ENCODE measurements at places on chromosomes 11 and 22.

- no peak for DNase-seq
Measured at GRCh38 chr11:107988397-107989158, 20.1 kb upstream of the CUL5 start.

DNA sequence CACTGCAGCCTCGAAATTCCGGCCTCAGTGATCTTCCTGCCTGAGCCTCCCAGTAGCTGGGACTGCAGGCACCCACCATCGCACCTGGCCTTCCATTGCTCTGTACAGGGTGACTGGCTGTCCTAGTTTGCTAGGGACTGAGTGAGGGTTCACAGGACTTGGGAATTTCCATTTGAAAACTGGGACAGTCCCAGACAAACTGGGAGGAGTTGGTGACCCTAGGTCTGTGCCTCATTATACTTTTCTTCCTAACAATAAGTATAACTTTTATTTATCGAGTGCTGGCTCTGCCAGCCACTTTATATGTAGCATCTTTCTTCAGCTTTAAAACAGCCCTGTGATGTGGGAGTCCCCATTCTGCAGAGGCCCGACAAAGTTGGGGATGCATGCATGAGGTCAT, 25.5 kb downstream of the TCP11L1 start:
- no peak for DNase-seq

DNA sequence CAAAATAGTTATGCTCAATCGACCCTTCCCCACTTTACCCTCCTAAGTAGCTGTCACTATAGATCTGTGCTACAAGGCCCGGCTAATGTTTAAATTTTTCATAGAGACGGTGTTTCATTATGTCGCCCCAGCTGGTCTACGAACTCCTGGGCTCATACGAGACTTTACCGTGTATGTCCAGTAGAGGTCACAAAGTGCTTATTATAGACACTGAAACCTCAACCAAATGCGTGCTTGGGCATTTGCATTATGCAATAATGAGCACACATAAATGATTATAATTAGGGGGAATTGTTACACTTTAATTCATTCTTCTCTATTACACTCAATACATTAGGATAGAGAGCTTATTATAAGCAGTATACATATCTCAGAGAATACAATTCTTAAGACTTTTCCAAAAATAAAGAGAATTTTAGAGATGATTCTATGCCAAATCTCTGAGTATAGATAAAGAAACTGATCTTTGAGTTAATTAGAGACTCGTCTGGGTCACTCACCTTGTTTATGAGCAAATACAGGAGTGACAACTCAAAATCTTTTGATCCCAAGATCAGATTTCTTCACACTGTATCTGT, 12.5 kb upstream of the MRPL16 start:
- DNase-seq, result peak; percentile 73

- peak; percentile 89 for DNase-seq
Measured at GRCh38 chr11:62974848-62975522, 9.8 kb downstream of the SLC22A6 start.

- DNase-seq, result no peak
Measured at GRCh38 chr22:27531782-27532530, 269.6 kb downstream of the MN1 start.

DNA sequence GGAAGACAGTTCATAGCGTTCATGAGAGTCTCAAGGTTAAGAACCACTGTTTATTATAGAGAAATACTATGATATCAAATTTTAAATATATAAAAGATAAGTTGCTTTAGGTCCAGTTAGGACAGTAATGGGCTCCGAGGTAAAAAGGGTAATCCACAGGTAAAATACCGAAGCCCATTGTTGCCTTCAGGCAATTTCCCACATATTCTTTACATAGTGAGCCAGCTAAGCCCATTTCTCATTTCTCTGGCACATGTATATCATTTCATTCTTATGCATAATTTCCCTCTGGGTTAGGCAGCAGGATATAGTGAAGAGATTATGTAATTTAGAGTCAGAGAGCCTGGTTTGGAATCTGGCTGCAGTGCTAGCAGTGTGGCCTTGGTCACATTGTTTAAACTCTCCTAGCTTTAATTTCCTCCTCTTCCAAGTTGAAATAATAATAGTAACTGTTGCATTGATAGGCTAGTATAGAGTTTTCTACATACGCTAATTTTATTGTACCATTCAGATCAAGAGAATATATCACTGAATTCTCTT, 7.6 kb upstream of the POU2AF1 start:
- peak; percentile 49 for DNase-seq

- no peak for DNase-seq
Measured at GRCh38 chr22:47122441-47123000, 360.1 kb downstream of the TBC1D22A start.

GRCh38 chr22:28937206-28938025, 54.0 kb downstream of the ZNRF3 start:
- DNase-seq, result no peak

DNA sequence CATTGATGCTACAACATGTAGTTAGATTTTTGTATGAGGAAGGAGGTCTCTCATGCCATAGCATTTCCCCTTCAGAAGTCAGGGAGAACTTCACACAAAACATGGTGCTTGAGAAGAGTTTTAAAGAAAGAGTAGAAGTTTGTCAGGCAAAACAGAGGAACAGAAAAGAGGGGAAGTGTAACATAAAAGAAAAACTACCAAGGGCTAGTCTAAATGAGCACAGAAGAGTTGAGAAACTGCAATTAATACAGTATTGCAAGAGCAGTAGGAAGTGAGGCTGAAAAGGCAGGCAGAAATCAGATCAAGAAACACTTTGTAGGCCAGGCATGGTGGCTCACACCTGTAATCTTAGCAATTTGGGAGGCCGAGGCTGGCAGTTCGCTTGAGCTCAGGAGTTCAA, 61.0 kb downstream of the FAM168A start:
- no peak for DNase-seq

DNA sequence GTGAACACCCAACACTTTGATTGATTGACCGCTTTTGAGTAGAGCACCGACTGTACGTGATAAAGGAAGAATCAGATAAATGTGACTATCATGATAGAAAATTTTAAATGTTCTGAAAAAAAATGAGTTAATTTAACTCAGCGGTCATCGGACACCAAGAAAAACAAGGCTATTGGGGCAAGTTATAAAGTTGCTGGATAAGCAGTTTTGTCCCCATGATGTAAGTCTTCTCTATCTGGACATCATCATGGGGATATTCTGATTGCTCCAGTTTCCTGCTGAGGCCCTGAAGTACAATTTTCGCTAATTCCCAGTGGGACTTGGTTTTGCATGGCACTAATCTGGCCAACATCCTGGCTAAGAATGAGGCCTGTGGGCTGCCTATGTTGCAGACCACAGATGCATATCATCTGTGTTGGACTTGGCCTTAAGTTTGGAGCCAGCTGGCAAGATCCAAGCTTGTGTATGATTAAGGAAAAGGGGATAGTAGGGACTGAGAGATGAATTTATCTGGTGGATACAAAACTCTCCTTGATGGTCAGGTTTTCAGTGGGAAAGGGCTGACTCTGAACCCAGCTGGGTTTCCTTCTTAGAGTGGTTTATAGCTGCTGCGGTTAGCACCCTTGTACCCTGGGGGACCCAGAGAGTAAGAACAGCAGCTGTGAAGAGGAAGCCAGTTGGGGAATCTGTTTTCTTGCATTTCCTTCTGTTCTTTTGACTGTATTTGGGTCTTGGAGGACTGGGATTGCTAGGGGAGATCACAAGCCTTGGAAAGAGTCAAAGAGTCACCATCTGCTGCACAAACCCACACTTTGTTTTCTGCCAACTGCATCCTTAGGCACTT, 118.3 kb downstream of the SEZ6L start:
- no peak for DNase-seq

- no peak for DNase-seq
Measured at GRCh38 chr22:39833610-39834009, 60.0 kb downstream of the ENTHD1 start.

DNA sequence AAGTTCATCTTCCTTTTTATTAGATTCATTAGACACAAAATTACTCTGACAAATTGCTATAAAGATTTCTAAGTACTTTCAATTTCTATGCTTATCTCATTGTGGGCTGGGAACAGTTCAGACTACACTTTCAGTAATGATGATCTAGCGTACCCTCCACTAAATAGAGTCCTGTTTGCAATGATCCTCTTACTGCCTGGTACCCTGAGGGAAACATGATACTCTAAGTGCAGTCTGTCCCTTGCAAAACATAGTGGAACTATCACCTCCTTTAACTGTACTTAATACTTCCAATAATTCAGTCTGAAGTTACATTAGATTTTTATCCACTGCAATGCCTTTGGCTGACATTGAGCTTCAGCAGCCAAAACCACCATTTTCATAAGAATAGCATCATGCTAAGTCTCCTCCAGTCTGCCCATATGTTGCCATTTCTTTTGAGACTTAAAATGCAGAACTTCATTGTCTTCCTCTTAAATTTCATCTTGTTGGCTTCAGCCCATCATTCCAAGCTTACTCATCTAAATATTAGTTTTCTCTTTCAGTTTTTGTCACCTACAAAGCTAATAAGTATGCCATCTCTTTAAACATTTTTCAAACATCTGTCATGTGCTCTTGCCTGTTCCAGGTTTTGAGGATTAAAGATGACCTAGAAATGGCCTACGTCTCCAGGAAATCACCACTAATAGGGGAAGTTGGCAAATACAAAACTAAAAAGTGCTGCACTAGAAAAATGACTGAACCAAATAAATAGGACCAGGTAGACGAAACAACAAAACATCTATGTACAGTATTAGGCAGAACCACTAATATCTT, 55.5 kb downstream of the PAK1 start:
- DNase-seq, result no peak

DNA sequence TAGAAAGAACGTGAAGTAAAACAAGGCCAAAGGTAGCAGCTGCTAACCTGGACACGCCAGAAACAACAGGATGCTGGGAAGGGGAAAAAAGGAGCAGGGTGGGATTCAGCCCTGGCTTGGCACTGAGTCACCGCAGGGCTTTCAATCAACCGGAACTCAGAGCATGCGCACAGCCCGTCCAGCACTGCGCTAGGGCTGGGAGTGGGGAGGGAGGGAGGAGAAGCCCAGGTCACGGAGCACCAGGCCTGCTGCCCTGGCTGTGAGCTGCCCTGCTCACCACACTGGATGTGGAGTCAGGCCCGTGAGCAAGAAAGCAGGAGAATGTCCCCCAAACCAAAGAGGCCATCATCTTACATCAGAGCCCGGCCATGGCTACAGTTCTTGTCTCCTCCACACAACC, 51.5 kb downstream of the APOL1 start:
- no peak for DNase-seq

- DNase-seq, result no peak
Measured at GRCh38 chr22:30305906-30306626, 16.8 kb upstream of the CASTOR1 start.

- DNase-seq, result no peak
Measured at GRCh38 chr11:65224930-65225278, 36.9 kb upstream of the POLA2 start.

DNA sequence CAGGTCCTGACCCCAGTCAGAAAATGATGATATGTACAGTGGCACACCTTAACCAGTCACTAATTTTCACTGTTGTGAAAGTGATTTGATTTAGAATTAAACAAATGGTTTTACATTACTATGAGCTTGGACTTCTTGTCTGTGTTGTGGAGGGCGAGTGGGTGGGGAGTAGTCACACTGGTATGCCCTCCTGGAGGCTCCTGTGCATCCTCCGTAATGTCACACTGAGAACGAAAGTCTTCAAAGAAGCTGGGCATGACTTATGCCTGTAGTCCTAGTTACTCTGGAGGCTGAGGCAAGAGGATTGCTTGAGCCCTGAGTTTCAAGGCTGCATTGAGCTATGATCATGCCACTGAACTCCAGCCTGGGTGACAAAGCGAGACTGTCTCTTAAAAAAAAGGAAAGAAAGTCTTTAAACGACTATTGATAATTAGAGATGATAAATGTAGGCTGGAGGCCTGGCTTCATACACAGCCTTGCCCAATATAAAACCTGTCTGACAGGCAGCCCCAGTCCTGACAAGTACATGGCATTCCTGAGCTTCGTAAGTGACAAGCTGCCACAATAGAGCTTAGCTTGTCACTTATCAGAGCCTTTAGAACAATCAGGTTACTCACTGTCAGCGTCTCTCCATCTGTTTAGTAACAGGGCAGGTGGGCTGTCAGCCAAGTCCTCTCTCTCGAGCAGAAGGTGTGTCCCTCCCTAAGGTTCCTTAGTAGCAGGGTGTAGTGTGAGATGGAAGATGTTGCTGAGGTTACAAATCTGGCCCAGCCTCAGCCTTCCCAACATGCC, 5.0 kb upstream of the LIMK2 start:
- DNase-seq, result peak; percentile 57

GRCh38 chr11:9861860-9862725, 198.2 kb downstream of the SWAP70 start:
- DNase-seq, result peak; percentile 70

GRCh38 chr11:34501500-34501899, 12.1 kb downstream of the ELF5 start:
- DNase-seq, result no peak

- peak; percentile 74 for DNase-seq
Measured at GRCh38 chr11:11427542-11427941, 74.5 kb upstream of the CSNK2A3 start.

DNA sequence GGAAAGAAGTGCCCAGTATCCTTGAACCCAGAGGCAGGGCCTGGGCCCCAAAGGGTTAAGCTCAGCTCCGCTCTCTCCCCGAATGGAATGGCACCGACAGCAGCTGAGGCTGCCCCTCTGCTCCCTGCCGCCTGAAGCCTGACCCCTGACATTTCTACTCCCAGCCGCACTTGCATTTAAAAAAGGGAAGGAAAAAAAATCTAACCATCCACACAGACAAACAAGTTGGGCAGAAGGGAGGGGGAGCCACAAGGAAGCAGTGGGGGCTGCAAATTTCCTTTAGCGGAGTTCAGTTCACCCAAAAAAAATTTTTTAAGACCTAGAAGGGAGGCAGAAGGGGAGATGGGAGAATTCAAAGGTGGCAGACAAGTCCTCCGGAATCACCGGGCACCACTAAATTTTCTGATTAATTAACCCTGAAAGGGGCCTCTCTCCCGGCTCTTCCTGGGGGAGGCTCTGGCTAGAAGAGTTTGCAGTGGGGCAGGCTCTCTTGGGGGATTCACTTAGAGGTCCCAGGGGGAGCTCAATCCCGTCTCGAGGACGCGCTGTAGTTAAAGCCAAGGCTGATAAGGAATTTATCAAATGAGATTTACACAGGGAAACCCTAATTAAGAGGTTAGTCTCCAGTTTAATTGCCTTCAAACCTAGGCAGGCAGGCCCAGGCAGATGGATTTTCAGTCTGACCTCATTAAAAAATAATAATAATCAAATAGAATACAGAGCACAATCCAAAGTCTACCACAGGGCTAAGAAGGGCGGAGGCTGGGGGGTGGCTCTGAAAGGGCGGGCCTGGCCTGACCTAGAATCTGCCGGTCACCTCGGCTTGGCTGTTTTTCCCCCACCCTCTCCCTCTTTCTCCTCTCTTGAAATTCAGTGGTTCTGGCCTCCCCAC, 25.6 kb downstream of the MN1 start:
- DNase-seq, result peak; percentile 56

Data from NCI-H1105 treated with DMSO at 0.1 percent for 48 hours (cell line).